CD14-positive monocyte (primary cell): ENCODE measurements at places on chromosomes 16 and 17. TPM values are rescaled to one million over a fixed set of nuclear protein-coding genes. Genes with fewer than 3 reads are reported as not detected.

- DNase-seq: no peak
Observed at GRCh38 chr16:9679213-9679767, 502.9 kb downstream of the GRIN2A start.

DNA sequence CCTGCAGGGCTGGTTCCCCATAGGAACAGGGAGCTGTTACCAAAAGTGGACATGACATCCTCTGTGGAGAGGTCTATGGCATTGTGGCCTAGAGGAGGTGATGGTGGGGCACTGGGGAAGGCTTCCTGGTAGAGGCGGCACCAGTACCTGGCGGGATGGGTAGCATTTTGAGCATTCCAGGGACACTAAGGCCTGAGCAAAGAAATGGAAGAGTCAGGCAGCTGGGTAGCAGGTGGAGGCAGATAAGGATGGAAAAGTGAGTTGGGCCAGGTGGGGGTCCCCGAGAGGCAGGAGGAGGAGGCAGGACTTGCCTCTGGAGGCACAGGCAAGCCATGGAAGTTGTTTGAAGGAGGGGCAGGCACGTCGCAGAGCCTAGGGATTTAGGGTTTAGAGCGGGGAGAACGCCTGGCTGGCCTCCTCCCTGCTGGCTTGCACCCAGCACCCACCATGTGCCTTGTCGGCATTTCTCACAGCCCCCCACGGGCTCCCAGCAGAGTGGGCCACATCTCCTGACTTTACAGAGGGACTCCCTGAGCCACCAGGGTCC lies 5.1 kb upstream of the ADCY7 start:
- DNase-seq: no peak

GRCh38 chr17:73968680-73969079 lies 234.8 kb upstream of the RPL38 start:
- no peak for DNase-seq

The TMC5 gene
- not detected in 2 replicates for polyA plus RNA-seq

The HSD17B2 gene
- not detected in 2 replicates for polyA plus RNA-seq

DNA sequence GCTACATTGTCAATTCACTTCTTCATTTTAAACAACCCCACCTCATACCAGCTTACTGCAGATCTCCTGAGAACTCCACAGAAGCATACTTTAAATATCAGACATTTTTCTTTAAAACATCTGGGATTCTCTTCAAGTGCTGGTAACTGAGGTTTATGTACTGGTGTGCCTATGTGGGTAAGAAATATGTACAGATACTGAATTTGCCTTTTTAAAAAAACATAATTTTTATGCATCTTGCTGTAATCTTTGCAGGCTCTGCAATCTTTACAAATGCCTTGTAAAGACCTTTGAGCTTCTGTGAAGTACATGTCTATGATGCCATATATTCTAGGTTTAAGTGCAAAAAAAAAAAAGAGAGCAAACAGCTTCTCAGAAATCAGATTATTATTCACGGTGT lies 127.6 kb upstream of the NOG start:
- no peak for DNase-seq

The ACSM3 gene
- 1.9 TPM for polyA plus RNA-seq

GRCh38 chr17:49739641-49740271 lies 24.2 kb downstream of the FAM117A start:
- DNase-seq: peak; percentile 89

The NUDT21 gene
- polyA plus RNA-seq: 55.9 TPM

DNA sequence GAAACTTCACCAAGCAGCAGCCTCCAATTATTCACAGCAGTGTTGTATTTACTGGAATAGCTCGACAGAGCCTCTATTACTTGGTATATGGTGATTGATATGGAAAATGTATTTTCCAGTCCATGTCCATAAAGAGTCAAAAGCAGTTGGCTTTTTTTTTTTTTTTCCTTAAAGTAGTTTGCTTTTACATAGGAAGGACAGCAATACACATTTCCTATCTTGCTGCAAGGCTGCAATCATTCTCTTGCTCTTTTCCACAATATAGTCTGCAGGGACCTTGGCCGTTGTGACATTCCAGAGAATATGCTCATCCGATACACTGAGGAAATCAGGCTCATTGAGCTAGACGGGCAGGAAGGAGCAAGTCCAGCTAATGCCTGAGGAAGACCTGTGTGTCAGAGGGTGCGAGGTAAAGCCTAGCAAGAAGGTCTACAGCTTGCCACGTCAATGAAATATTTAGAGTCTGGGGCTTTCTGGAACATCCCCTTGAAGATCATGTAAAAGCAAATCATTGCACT lies 131.1 kb downstream of the ENGASE start:
- DNase-seq: no peak

DNA sequence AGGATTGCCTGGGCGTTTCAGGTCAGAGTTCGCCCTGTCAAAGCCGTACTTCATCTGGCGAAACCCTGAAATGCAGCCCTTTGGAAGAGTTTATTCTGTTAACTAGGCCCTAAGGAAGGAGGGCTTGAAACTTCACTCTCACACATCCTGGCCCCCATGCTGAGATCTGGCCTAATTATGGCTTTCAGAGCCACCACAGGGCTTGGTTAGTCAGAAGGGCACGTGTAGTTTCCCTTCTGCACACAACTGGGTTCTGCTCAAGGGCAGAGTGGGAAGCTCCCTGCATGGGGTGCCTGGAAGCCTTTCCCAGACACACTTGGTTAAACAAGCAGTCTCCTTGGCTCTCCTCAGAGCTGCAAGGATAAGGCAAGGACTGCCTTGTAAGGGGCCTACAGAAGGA lies 397.3 kb downstream of the SHISA9 start:
- no peak for DNase-seq

- DNase-seq: no peak
Observed at GRCh38 chr16:9297437-9298113, 206.1 kb downstream of the HAPSTR1 start.

DNA sequence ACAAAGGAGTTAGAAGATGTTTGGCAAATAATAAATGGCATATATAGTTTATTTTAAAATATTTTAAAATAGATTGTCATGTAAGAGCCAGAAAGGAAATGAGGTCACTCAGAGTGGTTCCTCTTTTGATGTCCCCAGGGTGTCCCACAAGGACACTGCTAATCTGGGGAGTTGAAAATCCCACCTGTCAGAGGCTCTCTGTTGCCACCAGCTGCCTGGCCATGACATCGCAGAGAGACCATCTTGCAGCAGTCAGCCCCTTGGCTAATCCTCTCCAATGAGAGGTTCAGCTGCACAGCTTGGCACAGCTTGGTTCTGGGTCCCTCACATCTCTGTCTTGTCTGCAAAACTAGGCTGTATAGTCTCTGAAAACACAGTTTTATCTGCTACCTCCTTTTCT lies 11.0 kb upstream of the RBFOX1 start:
- no peak for DNase-seq

DNA sequence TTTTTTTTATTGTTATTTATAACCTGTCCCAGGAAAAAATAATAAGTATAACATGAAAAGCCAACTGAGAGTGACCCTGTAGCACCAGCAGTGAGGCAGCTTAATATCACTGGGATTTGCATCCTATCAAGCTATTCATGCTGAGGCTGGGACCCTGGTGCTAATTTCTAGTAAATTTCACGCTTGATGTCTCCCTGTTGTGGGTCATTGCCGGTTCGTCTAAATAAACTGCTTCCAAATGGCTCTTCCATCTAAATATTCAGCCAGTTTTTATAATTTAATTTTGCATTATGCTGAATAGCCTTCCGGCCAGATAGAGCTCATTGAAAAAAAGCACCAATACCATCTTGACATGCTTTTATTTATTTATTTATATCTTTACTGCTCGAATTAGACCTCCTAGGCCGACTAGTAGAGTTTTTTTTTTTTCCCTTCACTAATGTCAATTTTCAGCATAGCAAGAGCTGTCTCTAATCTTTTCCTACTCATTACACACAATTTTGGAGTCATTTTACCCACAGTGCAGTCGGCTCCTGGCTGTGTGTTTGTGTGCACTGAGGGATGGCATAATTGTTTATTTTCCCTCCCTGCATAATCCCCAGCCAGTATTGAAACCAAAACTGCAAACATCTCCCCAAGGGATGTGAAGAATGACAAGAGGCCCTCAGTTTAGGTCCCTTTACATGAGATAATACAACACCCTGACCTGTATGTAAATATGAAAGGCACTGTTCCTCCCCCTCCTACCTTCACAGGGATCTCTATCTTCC lies 168.8 kb downstream of the AATF start:
- DNase-seq: no peak

DNA sequence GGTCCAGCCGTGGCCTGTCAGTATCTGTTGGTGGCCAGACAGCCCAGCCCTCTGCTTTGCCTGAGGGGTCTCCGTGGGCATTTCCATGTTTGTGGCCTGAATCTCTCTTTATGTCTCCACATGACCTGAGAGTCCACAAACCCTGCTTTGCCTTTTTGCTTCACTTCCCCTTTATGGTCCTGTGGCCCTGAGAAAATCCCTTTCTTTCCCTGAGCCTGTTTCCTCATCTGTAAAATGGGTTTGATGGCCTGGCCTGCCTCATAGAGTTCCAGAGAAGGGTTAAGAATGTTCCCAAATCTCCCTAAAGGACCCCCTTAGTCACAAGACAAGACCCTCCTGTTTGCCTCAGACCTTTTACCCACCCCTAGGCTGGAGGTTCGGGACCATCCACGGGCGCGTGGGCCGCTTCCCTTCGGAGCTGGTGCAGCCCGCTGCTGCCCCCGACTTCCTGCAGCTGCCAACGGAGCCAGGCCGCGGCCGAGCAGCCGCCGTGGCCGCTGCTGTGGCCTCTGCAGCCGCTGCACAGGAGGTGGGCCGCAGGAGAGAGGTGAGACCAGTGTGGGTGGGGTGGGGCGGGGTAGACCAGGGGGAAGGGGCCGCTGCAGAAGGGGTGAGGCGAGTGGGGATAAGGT lies 26.2 kb upstream of the ALKBH5 start:
- DNase-seq: peak; percentile 7

- peak; percentile 58 for DNase-seq
Observed at GRCh38 chr16:48168075-48168474, 12.3 kb upstream of the ABCC12 start.

The SEPTIN1 gene
- 0.49 TPM for polyA plus RNA-seq

The AFMID gene
- polyA plus RNA-seq: 7.1 TPM

DNA sequence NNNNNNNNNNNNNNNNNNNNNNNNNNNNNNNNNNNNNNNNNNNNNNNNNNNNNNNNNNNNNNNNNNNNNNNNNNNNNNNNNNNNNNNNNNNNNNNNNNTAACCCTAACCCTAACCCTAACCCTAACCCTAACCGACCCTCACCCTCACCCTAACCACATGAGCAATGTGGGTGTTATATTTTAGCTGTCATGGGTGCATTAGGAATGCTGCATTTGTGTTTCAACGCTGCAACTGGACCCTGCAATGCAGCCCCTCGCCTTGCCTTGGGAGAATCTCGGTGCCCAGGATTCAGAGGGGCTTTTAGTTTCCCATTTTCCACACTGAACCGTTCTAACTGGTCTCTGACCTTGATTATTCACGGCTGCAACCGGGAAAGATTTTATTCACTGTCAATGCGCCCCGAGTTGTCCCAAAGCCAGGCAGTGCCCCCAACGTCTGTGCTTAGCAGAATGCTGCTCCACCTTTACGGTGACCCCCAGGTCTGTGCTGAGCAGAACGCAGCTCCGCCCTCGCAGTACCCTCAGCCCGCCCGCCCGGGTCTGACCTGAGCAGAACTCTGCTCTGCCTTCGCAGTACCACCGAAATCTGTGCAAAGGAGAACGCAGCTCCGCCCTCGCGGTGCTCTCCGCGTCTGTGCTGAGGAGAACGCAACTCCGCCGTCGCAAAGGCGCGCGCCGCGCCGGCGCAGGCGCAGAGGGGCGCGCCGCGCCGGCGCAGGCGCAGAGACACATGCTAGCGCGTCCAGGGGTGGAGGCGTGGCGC lies 43.3 kb downstream of the POLR3K start:
- no peak for DNase-seq

- peak; percentile 34 for DNase-seq
Observed at GRCh38 chr17:63634163-63634562, 11.9 kb downstream of the MAP3K3 start.

The DNAH2 gene
- not detected for polyA plus RNA-seq

The RHBDL1 gene
- polyA plus RNA-seq: 1.3 and 1.6 TPM in 2 replicates

The RGS11 gene
- not detected for polyA plus RNA-seq

DNA sequence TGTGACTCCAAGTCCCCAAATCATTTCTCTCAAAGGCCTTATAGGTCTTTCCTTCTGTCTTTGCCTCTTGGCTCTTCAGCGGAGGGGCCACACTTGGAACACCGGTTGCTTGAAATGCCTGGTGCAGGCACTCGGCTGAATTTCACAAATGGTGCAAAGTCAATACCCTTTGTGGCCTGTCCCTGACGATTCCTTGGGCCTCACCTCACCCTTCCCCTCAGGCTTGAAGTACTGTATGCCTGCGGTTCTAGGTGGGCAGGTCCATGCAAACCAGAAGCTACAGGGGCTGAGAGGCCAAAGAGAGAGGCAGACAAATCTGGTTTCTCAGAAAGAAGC lies 4.1 kb upstream of the B9D1 start:
- no peak for DNase-seq

The GLTPD2 gene
- 0.27 and 0.37 TPM in 2 replicates for polyA plus RNA-seq

DNA sequence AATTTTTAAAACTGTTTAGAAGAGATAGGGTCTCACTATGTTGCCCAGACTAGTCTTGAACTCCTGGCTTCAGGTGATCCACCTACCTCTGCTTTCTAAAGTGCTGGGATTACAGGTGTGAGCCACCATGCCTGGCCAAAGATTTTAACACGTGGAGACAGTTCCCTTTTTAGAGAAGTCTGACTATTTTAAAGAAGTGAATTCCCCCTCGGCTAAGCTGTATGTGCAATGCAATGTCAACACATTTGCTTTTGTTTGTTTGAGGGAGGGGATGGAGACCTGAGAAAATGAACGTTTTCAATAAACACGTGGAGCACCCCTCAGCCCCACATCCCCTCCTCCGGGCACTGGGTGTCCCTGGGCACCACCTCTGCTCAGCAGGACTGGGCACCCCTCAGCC lies 14.3 kb upstream of the RNPS1 start:
- DNase-seq: no peak

The ARHGDIG gene
- not detected for polyA plus RNA-seq

- no peak for DNase-seq
Observed at GRCh38 chr17:79622122-79622601, 11.3 kb upstream of the RBFOX3 start.

- DNase-seq: no peak
Observed at GRCh38 chr17:41680426-41681040, 8.2 kb upstream of the EIF1 start.

- no peak for DNase-seq
Observed at GRCh38 chr17:77311371-77311981, 170.7 kb downstream of the SEC14L1 start.

- no peak for DNase-seq
Observed at GRCh38 chr17:63086483-63087185, 120.6 kb downstream of the TANC2 start.

The CUEDC1 gene
- 4.2 TPM for polyA plus RNA-seq

- no peak for DNase-seq
Observed at GRCh38 chr17:35046740-35047283, 16.7 kb downstream of the RFFL start.

- DNase-seq: no peak
Observed at GRCh38 chr16:57611181-57611580, 17.2 kb upstream of the ADGRG1 start.

The SLC52A1 gene
- polyA plus RNA-seq: not detected in 2 replicates

DNA sequence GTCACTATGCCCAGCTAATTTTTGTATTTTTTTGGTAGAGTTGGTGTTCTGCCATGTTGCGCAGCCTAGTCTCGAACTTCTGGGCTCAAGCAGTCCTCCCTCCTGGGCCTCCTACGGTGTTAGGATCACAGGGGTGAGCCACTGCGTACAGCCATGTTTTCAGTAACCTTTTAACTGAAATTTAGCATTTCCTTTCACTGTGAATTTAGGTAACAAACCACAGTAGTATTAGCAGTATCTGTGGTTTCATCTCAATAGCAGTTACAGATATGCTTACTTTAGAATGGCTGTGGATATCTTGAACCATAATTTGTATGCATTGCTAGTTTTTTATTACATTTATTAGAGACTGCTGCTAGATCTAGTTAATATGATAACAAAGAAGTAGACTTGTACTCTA lies 4.3 kb upstream of the RANGRF start:
- DNase-seq: no peak

The NPIPB9 gene
- not detected for polyA plus RNA-seq
